ENCODE measurements at places on chromosomes 5 and 9.
A peak's percentile ranks its signal among the peaks of the same experiment; 100 is the strongest.

- DNase-seq: no peak
These were observed 2.0 kb upstream of the RXFP3 start for GRCh38 chr5:33934176-33934575.

- DNase-seq: no peak
These were observed 24.2 kb downstream of the PDGFRB start for GRCh38 chr5:150131461-150131860.

DNA sequence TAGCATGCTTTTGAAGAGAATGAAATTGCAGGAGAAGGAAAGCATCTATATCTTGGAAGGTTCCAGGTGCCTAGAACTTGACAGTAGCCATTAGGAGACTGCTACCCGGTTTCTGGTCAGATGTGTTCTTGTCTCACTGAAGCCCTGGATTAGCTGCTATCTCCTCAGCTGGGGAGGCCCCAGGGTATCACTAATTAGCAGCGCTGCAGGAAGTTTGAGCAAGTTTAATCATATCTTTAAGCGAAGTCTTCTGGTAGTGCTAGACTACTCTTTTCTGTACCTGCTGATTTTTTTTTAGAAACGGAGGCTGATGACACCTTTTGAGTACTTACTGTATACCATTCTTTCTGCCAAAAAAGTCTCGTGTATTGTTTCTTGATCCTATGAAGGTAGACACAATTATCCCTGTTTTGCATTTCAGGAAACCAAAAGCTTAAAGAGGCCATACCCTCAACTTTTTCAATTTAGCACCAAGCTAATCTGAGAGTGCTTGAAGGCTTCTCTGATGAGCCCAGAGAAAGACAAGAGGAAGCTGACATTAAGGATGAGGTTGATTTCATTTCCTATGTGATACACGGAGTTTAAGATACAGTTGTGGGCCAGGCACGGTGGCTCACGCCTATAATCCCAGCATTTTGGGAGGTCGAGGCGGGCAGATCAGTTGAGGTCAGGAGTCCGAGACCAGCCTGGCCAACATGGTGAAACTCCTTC lies 201.3 kb downstream of the ARHGAP26 start:
- DNase-seq: no peak

DNA sequence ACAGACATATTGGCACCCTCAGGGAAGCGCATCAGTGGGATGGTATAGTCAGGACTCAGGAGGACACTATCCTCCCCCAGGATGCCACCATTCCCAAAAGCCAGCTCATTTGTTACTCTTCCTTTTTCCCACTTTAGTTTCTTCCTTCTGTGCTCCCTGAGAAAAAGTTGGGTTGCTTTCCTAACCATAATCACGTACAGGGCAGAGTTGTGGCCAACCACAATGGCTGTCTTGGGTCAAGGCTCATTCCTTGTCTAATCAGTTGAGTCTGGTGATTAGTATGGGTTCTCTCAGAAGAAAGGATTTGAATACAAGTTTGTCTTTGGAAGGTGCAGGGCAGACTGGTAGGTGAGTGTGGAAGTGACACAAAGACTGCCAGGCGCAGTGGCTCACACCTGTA lies 26.6 kb upstream of the ATP6V1G1 start:
- no peak for DNase-seq

- no peak for DNase-seq
These were observed 104.0 kb upstream of the PTCH1 start for GRCh38 chr9:95620722-95621121.

GRCh38 chr5:177966009-177966838 lies 29.8 kb downstream of the PROP1 start:
- DNase-seq: no peak

GRCh38 chr5:98468188-98468869 lies 305.1 kb upstream of the RGMB start:
- DNase-seq: no peak

GRCh38 chr9:120212153-120212852 lies 367.7 kb downstream of the CDK5RAP2 start:
- DNase-seq: no peak

DNA sequence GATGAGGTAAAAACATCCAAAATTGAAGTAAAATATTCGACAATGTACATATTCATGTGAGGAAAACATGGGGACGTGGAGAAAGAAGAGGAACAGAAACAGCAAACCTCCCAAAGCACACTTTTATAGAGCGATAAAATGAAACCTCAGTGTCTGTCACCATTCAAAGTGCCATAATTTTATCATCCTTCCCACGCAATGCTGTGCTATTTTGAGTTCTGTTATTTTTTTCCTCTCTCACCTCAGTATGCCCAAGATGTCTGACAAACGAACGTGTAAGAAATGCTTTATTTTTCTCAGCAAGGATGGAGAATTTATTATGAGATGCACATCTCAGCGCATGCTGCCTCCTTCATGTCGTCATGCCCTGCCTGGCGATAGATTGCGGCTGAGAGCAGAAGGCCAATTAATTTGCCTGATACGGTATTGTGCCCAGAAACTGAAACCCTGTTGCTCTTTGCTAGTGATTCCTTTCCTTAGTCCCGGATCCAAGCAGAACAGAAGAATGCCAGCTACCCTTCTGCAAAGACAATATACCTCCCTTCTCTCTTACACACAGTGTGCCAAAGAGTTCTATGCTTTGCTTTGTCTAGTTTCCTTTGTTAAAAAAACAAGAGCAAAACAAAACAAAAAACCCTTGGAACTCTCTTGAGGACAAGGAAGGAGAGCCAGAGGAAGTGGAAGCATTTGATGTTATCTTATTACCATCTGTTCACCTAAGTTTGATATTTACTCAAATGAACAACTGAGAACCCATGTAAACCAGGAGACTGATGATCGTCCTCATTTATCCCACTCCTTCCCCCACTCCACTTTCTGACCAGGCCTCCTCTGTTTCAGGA lies 192.4 kb downstream of the SEMA6A start:
- no peak for DNase-seq

GRCh38 chr5:93598091-93599000 lies 15.3 kb downstream of the NR2F1 start:
- no peak for DNase-seq

- DNase-seq: peak; percentile 11
These were observed 51.2 kb upstream of the TESK1 start for GRCh38 chr9:35553670-35554543.

Measured in urinary bladder (tissue), 4 donors.